ENCODE measurements at places on chromosomes 16 and 17.

- no peak for DNase-seq
These were observed 25.3 kb downstream of the CMIP start for GRCh38 chr16:81469710-81470535.

DNA sequence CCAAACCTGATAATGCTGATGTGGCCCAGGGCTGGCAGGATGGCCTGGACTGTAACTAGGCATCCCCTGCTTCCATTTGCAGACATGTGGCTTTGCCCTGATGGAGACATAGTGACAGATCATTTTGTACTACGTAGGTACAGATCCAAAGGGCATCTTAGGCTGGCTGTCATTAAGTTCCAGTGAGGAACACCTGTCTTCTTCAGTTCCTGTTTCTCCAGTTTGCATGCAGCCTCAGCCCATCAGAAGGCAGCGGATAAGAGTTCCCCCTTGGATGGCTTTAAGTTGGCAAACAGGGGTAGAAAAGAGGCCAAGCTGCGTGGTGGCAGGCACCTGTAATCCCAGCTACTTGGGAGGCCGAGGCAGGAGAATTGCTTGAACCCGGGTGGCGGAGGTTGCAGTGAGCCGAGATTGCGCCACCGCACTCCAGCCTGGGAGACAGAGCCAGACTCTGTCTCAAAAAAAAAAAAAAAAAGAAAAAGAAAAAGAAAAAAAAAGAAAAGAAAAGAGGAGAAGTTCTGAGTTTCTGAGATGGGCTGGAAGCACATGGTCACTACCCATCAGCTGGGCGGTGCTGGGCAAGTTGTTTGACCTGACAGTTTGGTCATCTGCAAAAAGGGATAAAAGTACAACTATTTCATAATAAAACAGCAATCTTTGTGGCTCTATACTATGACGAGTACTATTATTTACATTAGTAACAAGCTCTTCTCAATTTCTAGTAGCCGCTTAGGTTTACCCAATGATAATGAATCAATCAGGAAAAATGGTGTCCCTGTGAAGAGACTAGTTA is 42.7 kb downstream of the CPPED1 start:
- no peak for DNase-seq

- no peak for DNase-seq
These were observed 11.0 kb downstream of the MPO start for GRCh38 chr17:58269557-58270291.

- no peak for DNase-seq
These were observed 138.5 kb downstream of the DNAH9 start for GRCh38 chr17:11736613-11737312.

DNA sequence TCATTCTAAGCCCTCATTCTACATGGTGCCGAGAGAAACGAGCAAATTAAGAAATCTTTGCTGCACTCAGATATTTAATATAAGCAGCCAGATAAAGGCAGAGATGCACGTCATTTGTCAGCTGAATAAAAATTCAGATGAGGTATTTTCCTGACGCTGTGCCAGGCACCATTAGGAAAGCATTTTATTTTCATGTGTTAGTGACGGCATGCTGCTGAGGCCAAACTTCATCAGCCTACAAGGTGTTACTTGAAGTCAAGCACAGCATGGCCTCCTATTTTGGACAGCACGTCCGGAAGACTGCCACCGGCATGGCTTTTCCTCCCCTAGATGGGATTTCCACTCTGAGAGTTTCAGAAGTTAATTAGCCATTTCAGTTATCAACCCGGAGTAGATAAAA is 70.3 kb downstream of the IRX3 start:
- DNase-seq = no peak

- no peak for DNase-seq
These were observed 84.2 kb downstream of the SOCS1 start for GRCh38 chr16:11171757-11172299.

- DNase-seq = no peak
These were observed 19.1 kb downstream of the ST6GALNAC2 start for GRCh38 chr17:76566613-76566943.

- no peak for DNase-seq
These were observed 32.4 kb downstream of the CLTC start for GRCh38 chr17:59652119-59652518.

DNA sequence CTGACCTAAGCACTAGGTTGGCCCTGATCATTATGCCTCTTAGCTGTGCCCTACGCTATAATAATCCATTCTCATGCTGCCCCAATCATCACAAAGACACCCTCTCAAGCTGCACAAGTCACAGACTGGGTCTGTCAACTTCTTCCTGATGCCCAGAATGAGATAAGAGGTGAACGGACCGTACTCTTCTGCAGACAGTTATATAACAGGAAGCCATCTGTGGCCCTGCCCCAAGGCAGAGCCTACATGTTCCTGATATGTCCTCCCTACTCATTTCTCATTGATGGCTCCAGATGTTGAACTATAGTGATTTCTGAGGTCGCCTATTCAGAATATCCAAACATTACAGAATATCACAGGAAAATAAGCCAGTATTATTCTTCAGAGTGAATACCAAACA is 471.6 kb upstream of the ERCC4 start:
- no peak for DNase-seq

- no peak for DNase-seq
These were observed 19.0 kb upstream of the TUBG2 start for GRCh38 chr17:42640121-42640520.

DNA sequence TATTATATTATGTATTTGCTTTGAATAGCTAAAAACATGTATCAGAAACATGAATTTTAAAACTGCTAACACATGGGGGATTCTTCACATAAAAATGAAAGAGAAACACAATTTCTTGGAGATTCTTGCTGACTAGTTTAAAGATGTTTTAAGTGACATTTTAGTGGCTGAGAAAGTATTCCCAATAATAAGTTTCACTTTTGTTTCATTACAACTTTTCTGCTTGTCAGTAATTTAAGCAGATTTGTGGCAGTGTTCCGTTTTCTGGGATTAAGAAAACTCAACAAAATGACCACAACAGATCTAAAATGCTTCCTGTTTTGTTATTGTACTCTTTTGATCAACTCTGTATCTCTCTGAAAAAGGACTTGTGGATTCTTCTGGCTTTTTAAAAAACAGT is 75.9 kb downstream of the NLK start:
- no peak for DNase-seq

DNA sequence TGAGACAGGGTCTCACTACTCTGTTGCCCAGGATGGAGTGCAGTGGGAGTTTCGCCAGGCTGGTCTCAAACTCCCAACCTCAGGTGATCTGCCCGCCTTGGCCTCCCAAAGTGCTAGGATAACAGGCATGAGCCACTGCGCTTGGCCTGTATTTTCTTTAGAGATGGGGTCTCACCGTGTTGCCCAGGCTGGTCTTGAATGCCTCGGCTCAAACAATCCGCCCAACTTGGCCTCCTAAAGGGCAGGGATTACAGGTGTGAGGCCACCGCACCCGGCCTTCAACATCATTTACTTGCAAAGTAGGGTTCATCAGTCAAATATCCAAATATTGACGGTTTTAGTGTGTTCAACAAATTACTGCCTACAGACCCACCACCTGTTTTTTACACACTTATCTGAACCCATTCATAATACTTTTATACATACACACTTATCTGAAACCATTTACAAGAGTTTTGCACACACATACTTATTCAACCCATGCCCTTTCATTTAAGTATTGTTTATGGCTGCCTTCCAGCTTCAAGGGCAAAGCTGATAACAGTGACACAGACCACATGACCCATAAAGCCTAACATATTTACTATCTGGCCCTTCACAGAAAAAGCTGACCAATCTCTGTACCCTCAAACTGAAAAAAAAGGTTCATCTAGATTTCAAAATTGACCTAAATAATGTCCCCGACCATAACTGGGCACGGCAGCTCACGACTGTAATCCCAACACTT is 11.9 kb downstream of the TMEM170A start:
- no peak for DNase-seq

GRCh38 chr16:30122604-30123160 is 338 bp downstream of the MAPK3 start:
- no peak for DNase-seq

GRCh38 chr16:67000384-67001351 is 12.3 kb downstream of the CES4A start:
- DNase-seq = no peak

- DNase-seq = no peak
These were observed 926 bp upstream of the SHCBP1 start for GRCh38 chr16:46621934-46622676.

GRCh38 chr16:84065536-84066132 is 23.0 kb upstream of the SLC38A8 start:
- DNase-seq = peak; percentile 14
